ENCODE measurements at places on chromosomes 11 and 22.

DNA sequence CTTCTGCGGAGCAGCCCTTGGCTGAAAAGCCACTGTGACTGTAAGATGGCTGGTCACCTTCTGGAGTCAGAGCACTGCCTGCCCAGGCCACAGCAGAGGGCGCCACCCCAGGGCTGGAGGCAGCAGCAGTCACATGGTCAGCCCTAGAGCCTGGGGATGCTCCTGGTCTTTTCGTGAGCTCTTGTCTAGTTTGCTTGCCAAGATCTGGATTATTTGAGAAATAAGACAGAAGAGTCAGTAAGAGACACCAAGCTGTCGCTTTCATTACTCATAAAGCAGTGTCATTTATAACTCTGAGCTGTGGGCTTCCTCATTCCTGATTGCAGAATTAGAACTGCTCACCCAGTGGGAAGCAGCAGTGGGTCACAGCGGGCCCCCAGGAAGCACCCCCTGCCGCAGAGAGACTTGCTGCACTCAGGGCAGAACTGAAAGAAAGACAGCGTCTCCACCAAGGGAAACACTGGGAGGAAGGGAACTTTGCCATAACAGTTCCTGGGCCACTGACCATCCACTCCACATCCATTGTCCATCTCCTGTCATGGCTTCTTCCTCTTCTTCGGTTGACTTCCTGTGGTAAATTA, 56.7 kb downstream of the PPP6R2 start:
- peak; percentile 6 for DNase-seq

DNA sequence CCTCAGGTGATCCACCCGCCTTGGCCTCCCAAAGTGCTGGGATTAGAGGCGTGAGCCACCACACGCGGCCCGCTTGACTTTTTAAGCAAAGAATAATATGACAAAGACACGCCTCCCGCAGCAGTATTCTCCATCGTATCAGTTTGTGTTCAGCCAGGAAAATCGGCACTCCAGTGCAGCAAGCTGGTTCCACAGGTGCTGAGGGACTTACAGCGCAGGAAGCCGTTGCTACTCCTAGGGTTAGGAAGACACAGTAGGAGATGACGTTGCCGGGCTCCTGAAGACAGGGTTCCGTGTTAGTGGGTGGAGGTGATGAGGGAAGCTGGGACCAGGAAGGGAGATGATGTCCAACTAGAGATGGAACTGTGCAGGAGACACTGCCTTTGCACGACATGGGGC, 65.8 kb upstream of the CECR2 start:
- no peak for DNase-seq

- no peak for DNase-seq
These were observed 16.3 kb downstream of the LGR4 start for GRCh38 chr11:27456140-27456794.

- DNase-seq, result no peak
These were observed 148.8 kb upstream of the KIRREL3 start for GRCh38 chr11:127149410-127149809.

DNA sequence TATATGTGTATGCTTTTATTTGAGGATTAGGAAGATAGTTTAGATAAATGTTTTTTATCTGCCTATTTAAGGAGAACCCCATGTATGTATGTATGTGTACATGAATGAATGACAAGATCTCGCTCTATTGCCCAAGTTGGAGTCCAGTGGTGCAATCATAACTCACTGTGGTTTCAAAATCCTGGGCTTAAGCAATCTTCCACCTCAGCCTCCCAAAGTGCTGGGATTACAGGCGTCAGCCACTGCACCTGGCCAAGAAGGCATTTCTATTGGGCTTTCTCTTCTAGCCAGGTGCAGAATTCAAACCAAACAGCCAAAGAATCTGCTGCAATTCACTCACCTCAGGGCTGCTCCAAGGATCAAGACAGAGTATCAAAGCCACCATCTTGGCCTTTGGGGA, 25.5 kb upstream of the DGKZ start:
- no peak for DNase-seq

DNA sequence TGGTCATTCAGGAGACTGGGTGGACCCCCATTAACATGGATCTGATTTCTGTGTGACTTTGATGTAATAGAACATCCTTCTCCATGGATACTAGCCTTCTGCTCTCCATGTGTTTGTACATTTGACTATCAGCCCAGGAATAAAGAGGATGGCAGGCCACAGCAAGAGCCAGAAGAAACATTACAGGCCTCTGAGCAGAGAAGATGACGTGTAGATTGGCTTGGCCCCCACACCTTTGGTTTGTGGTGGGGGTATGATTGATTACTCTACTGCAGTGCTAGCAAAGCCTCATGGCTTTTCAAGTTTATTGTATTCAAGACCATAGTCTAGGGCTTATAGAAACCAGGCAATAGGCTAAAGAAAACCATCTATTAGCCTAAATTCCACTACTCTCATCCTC, 77.0 kb downstream of the GRAMD1B start:
- DNase-seq, result no peak

GRCh38 chr11:132858223-132858622, 674.1 kb downstream of the OPCML start:
- no peak for DNase-seq

GRCh38 chr11:102047305-102047924, at the start of gene CFAP300:
TSS of gene CFAP300 (plus strand) at chr11:102047437. CDS start at chr11:102047471, 34 bp downstream.
- DNase-seq, result peak; percentile 37

DNA sequence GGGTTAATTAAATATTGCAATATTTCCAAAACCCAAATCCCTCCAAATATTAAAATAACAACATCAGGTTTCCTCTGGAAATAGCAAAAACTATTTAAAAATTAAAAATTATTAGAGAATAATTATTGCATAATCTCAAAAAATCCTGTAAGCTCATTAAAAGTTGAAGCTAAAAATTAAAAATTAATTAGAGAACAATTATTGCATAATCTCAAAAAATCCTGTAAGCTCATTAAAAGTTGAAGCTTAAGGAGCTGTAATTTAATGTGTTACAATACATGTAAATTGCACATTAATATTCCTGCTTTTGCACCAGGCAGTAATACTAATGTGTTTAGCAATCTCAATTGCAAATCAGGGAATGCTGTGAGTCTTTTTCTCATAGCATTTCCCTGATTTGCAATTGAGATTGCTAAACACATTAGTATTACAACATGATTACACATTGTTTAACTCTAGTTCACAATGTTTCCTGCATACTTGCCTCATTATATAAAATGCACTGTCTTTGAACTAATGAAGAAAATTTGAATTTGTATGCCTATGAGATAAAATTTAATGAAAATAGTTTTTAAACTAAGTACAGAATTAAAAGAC, 247.7 kb downstream of the GUCY1A2 start:
- DNase-seq, result no peak

- no peak for DNase-seq
These were observed 13.6 kb downstream of the DGCR8 start for GRCh38 chr22:20093418-20094196.

GRCh38 chr11:122524898-122525297, 130.6 kb upstream of the UBASH3B start:
- no peak for DNase-seq

DNA sequence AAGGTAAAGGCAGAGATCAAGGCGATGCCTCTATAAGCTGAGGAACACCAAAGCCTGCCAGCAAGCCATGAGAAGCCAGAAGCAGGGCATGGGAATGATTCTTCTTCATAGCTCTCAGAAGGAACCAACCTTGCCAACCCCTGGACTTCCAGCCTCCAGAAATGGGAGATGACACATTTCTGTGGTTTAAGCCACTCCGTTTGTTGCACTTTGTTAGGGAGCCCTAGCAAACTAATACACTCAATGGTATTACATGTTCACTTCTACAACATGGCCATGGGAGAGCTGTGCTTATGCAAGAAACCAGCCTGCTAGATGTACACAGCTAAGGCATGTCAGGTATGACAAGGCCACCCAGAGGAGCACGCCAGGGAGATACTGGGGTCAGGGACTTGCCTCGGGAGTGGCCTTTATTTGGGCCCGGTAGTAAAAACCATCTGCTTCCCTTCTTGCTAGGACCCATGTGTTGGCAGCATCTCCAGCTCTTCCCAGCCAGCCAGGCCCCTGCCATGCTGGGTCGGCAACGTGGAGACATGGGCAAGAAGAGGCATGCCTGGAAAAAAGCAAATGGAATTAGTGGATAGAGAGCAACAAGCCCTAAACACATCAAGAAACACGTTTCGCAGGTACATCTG, 3.6 kb downstream of the C11orf16 start:
- DNase-seq, result no peak

- no peak for DNase-seq
These were observed 328.2 kb upstream of the NCAM1 start for GRCh38 chr11:112632866-112633505.

DNA sequence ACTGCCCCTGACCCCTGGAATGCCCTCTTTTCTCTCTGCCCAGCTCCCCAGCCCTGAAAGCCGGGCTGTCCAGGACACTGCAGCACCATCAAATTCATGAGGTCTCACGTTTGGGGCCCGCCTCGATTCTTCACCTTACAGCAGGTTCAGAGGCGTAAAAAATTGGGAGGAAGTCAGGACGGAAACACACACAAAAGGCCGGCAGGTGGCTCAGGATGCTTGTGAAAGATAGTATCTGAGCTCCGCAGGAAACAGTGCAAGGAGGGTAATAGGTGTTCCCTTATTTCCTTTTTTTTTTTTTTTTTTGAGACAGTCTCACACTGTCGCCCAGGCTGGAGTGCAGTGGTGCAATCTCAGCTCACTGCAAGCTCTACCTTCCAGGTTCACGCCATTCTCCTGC, 4.1 kb downstream of the RFPL2 start:
- DNase-seq, result no peak

DNA sequence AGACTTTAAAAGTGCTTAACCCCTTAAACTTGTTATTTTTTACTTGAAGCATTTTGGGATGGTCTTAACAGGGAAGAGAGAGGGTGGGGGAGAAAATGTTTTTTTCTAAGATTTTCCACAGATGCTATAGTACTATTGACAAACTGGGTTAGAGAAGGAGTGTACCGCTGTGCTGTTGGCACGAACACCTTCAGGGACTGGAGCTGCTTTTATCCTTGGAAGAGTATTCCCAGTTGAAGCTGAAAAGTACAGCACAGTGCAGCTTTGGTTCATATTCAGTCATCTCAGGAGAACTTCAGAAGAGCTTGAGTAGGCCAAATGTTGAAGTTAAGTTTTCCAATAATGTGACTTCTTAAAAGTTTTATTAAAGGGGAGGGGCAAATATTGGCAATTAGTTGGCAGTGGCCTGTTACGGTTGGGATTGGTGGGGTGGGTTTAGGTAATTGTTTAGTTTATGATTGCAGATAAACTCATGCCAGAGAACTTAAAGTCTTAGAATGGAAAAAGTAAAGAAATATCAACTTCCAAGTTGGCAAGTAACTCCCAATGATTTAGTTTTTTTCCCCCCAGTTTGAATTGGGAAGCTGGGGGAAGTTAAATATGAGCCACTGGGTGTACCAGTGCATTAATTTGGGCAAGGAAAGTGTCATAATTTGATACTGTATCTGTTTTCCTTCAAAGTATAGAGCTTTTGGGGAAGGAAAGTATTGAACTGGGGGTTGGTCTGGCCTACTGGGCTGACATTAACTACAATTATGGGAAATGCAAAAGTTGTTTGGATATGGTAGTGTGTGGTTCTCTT, 2.8 kb downstream of the MALAT1 start:
- DNase-seq, result no peak

- DNase-seq, result no peak
These were observed 14.5 kb downstream of the ART5 start for GRCh38 chr11:3627291-3627690.

DNA sequence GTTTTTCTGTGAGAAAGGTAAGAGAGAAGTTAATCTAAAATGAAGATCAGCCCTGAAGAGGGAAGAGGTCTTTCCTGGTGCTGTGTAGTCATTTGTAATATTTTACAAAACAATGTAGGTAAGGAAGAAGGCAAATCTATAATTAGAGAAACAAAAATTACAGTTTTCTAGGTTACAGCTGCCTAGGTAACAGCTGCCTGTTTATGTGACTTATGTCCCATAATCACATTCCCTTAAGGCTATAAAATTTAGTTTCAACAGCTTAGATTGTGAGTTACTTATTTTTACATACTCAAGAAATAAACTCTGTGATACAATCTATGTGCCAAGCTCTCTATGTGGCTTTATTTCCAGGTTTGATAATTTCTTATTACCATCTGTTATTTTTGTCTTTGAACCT, 19.8 kb downstream of the LUZP2 start:
- no peak for DNase-seq

DNA sequence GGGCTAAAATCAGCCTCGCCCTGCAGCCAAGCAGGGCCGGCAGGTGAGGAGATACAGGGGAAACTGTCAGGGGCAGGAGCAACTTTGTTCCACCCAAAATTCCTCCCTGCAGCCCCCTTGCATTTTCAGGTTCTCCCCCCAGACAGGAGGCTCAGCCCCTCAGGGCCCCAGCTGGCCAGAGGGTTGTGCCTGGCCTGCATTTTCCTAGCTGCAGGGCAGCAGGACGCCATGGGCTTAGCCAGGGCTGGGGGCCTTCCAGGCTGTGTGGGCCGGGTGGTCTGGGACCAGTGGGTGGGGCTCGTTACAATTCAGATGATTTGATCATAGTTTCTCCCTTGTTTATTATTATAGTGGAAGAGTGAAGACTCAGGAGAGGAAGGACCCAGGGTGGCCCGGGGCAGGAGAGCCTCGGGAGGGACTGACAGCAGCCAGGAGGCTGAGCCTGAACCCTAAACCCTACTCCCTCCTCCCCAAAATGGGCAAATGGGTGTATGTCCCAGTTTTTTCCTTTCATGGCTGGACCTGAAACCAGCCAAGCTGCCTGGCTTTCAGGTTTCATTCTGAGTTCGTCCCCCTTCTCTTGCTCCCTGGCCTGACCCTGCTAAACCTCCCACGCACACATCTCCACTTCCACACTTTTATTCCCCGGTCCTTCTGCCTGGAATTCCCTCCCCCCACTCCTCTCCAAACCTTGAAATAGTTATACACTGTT, 40.0 kb downstream of the AHNAK start:
- no peak for DNase-seq

GRCh38 chr22:30121960-30122359, 41.7 kb downstream of the HORMAD2 start:
- no peak for DNase-seq

GRCh38 chr11:106990331-106990730, 27.9 kb downstream of the GUCY1A2 start:
- DNase-seq, result no peak

DNA sequence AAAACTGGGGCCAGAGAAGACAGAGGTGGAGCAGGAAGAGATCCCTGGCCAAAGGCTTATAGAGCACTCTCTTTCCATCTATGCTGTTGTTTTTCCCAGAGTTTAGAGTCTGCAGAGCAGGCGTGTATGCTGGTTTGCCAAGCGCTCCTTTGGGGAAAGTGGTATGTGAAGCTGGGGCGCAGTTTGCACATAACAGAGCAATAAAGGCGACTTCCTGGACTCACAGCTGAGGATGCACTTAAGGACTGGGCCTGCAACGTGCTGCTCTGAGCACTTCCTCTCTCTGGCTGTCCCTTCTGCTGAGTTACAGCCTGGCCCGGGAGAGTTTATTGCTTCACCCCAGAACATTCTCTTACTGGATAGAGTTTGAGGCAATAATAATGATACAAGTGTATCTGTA, 41.7 kb downstream of the THAP12 start:
- DNase-seq, result no peak
